ENCODE measurements at places on chromosomes 4 and X. TPM values are rescaled to one million over a fixed set of nuclear protein-coding genes. Genes with fewer than 3 reads are reported as not detected.
A peak's percentile ranks its signal among the peaks of the same experiment; 100 is the strongest.

Gene CAPN6
- total RNA-seq = 1.3 TPM

GRCh38 chrX:40176351-40177116, 78.8 kb upstream of the BCOR start:
- no peak for DNase-seq

Gene GRK4
- 5.8 TPM for total RNA-seq

DNA sequence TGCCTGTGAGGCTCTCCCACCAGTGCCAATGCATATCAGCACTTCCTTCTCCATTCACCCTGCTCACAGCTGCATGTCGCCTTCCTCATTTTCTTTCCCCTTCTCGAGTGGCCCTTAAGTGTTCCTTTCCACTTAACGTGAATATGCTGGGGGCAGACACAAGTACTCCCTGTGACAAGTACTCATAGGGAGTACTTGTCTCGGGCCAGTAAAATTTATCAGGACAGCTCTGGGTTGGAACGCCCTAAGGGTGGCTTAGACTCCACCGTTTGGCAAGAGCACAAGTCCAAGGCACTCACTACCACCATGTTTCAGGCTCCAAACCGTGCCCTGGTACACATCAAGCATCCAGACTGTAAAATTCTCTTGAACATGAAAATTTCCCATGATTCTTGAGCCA, 3.9 kb upstream of the LDOC1 start:
- no peak for DNase-seq

Gene PSAPL1
- not detected for total RNA-seq

DNA sequence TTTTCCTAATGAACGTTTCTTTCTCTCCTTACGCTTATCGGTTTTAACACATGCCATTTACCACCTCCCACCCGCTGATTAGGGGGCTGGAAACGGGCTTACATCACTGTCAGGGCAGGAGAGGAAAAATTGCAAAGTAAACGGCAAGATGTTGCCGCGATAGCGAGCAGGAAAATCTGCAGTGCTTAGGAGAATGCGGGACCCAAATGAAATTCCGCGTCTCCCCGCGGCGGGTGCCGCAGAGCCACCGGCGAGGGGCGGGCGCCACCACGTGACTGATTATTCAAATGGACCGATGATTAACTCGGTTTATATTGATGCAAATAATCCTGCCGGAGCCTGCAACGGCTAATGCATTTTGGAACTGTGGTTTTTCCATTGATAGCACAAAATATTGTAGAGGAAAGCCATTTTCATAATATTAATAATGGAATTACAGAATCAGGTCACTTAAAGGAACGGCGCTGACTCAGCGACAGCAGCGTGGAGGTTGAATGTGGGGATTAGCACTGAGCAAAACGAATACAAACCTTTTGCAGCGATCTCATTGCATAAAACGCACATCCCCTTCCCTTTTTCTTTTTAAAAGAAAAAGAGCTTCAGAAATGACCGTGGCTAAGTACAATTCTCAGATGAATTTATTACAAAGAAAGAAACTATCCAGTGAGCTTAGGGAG, 224.2 kb downstream of the STIM2 start:
- peak; percentile 28 for DNase-seq

Gene FGG
- not detected for total RNA-seq

DNA sequence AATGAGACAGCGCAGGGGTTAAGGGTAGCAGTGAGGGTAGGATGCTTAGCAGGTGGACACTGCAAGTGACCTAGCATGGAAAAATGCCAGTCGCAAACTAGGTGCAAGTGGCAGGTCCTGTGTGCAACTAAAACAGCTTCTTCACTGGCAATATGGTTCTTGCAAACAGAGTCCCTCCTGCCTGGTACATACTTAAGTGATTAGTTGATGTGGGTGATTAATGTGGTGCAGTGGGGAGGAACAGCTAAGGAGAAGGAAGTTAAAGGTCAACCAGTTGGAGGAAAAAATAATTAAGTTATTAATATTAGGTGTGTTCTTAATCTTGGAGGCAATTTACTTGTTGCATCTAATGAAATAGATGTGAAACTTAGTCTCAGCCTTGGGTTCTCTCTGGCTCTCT, 121.6 kb upstream of the IGFBP7 start:
- no peak for DNase-seq

Gene ADH6
- total RNA-seq = 0.36 TPM

DNA sequence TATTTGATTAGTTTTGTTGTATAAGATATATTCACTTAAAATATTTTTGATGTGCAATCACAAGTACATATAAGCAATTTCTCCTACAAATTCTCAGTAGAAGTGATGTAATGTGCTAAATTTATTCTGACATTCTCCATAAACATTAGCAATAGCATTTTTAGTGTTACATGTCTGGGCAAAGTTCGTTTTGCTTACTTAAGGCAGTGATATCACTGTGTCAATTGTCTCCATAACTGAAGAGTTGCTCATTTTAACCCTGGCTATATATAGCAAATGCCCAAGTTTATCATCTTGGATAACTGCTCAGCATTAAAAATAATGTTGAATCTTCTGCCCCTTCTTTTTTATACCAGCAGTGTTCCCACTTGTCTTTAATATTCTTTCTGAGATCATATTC, 340.0 kb upstream of the NDST4 start:
- no peak for DNase-seq

Gene KLB
- total RNA-seq = 7.9 TPM

DNA sequence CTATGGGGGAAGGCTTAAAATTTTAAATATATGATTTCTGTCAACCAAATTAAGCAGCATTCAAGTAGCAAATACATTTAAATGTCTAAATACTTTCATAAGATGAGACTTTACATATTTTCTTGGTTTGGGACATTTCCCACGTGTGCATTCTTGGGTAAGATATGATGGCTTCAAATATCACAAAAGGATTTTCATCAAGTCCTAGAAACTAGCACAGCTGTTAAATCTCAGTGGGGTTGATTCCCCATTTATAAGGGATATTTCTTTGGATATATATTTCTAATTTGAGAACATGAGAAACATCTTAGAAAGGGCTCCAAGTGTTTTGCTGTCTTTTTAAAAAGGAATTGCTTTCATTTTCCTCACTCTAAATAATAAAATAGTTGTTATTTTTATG, 90.2 kb downstream of the P2RY10 start:
- DNase-seq = no peak

GRCh38 chrX:136055651-136056221, 70.5 kb downstream of the SLC9A6 start:
- no peak for DNase-seq

- DNase-seq = no peak
Measured at GRCh38 chrX:154661899-154662298, 8.5 kb upstream of the CTAG2 start.

Gene CSN3
- total RNA-seq = not detected

GRCh38 chr4:153748378-153748777, 11.4 kb downstream of the RNF175 start:
- no peak for DNase-seq
